NCI-H510A (cell line): ENCODE measurements at places on chromosomes 5 and 9.

DNA sequence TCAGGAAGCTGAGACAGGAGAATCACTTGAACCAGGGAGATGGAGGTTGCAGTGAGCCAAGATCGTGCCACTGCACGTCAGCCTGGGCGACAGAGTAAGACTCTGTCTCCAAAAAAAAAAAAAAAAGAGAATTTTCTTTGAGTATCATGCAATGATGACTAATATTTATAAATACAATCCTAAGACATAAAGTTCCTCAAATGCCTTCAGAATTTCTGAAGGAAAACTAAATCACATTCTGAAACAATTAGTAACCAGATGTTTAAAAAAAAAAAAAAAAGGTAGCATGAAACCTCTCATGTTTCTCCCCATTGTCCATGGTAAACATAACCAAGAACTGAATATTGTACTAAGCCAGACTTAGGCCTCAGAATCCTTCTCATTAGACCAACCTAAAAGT is 23.1 kb downstream of the MLLT3 start:
- DNase-seq: no peak

DNA sequence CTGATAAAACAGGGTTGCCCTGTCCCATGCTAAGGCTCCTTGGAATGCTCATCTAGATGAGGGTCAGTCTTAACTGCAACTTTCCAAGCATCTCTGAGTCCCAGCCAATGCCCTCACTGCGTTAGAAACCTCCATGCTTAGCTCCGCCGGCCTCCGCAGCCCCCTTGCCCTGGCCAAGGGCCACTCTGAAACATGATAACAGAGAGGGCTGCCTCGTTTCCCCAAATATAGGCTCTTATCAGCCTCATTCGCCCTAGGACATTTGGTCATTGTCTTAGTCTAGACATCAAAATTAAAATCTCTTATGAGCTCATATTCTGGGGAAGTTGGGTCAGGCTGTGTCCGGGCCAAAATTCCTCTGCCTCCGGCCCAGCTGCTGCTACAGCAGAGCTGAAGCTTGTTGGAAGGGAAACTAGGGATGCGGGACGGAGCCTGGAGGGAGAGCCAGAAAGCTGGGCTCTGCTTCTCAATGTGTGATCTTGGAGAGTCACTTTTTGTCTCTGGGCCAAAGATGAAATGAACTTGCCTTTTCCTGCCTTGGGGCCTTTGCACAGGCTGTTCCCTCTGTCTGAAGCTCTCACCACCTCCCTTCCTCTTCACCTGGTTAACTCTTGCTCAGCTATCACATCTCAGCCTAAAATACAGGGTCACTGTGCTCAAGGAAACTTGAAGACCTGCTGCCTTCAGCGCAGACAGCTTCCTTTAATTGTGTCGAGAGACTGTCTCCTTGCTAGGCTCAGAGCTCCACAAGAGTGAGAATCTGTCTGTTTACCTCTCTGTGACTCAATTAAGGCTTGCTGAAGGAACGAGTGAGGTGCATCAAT is 191.3 kb downstream of the RGS3 start:
- DNase-seq: no peak

DNA sequence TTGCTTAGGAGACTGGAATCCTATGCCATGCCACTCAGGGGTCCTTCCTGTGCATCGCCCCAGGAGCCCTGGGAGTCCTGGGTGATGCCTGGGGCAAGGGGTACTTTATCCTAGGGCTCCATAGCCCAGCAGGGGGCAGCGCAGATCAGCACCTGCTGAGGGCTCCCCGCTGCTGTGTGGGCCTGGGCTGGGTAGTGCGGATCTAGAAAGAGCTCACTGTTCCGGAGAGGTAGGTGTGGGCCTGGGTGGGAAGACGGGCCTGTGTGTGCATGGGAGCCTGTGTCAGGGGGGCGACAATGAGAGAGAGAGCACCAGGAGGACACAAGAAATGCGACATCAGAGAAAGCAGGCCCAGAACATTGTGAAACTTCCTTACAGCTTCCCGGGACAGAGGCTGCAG is 11.4 kb upstream of the DAB2IP start:
- no peak for DNase-seq

- no peak for DNase-seq
These were observed 421.8 kb downstream of the SEMA5A start for GRCh38 chr5:9124071-9124470.

DNA sequence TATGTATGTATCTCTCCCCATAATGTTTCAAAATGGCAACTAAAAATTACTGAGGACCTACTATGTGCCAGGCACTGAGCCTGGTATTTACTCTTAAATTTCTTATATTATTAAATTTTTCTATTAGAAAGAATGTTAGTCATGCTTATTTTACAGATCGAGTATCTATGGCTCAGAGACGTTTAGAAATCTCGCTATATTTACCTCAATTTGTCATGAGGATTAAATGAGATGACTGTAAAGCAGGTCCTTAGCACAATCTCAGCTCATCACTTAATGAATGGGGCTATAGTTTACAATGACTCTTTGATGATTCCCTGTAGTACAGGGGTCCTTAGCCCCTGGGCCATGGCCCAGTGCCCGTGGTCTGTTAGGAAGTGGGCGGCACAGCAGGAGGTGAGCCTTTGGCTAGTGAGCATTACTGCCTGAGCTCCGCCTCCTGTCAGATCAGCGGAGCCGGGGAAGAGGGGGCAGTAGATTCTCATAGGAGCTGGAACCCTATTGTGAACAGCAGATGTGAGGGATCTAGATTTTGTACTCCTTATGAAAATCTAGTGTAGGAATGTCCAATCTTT is 15.5 kb downstream of the ENC1 start:
- no peak for DNase-seq

DNA sequence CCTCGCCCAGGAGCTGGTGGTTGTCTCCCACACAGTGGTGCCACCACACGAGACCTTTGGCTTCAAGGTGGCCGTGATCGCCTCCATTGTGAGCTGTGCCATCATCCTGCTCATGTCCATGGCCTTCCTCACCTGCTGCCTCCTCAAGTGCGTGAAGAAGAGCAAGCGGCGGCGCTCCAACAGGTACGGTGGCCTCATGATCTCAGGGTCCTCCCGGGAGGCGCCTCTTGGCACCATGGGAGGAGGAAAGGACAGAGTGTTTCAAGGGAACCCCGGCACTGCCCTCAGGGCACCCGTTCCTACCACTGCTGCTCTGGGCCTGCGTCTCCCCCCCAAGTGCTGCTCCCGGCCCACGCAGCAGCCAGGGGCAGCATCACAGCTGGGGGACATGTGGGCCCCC is 18.2 kb upstream of the CARD19 start:
- DNase-seq: no peak

GRCh38 chr9:99677281-99677680 is 144.4 kb upstream of the NR4A3 start:
- no peak for DNase-seq

GRCh38 chr9:5470122-5470521 is 19.8 kb downstream of the CD274 start:
- DNase-seq: no peak

- no peak for DNase-seq
These were observed 678.5 kb upstream of the NUDT12 start for GRCh38 chr5:104241046-104241445.
